ENCODE measurements at places on chromosomes 13 and 19.

GRCh38 chr13:46124967-46125933 is 20.4 kb upstream of the CPB2 start:
- no peak for DNase-seq

DNA sequence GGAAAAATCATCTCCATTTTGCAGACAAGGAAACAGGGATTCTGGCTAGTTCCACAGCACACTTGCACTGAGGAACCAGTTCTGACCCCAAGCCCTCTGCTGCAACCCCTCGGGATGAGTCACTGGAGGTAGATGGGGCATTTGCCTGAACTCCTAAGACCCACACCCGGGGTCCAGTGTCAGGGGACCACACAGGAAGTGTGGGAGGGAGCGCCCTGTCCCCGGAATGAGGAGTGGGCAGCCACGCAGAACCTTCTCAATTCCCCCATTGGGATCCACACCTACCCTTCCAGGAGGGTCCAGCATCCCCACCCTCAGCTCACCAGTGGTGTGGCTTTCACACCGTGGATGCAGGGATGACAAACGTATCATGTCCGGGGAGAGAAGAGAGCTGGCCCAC is 62.7 kb downstream of the TSHZ3 start:
- DNase-seq = no peak

DNA sequence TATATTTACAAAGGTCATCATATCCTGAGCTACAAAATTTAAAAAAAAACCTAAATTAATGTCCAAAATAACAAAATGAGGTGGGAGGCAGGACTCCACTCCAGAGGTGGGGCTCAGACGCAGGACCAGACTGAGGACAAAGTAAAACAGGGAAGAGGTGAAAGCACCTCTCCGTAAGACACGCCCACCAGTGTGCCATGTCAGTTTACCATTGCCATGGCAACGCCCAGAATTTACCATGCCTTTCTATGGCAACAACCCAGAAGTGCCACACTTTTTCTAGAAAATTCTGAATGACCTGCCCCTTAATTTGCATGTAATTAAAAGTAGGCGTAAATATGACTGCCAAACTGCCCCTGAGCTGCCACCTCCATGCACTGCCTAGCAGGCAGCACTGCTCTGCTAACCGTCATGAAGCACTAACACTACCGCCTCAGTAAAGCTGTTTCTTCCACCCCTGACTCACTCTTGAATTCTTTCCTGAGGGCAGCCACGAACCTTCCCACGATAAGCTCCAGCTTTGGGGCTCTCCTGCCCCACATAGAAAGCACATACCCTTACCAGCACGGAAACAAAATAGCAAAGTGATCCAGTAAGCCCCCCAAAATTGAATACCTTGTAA is 22.3 kb upstream of the PDCD5 start:
- DNase-seq = no peak

- DNase-seq = no peak
Measured at GRCh38 chr13:77760893-77761292, 63.4 kb downstream of the SLAIN1 start.

GRCh38 chr13:40408602-40409001 is 257.8 kb downstream of the FOXO1 start:
- DNase-seq = no peak

GRCh38 chr19:49690656-49691242 is at the start of gene CPT1C:
TSS of gene CPT1C (plus strand) at chr19:49691116. CDS start at chr19:49692253, 1,137 bp downstream.
- no peak for DNase-seq

GRCh38 chr19:57786906-57787305 is 17.4 kb downstream of the ZNF586 start:
- DNase-seq = no peak
